ENCODE measurements at places on chromosomes 16 and 17. TPM values are rescaled to one million over a fixed set of nuclear protein-coding genes. Genes with fewer than 3 reads are reported as not detected.

GRCh38 chr17:69175625-69176456 lies 34.1 kb upstream of the ABCA6 start:
- H3K4me3 ChIP-seq, result no peak overlapping the region
- peaks cover 4% of the 10 kb centered on the region for H3K36me3 ChIP-seq
- no peak for DNase-seq
- no peaks in the 10 kb centered on the region for H3K4me1 ChIP-seq

- no peaks in the 10 kb centered on the region for H3K4me1 ChIP-seq
- H3K27ac ChIP-seq, result no peak overlapping the region
- H3K4me3 ChIP-seq, result no peak overlapping the region
- no peaks in the 10 kb centered on the region for H3K27me3 ChIP-seq
- H3K36me3 ChIP-seq, result no peaks in the 10 kb centered on the region
Observed at GRCh38 chr17:57747221-57748017, 2.3 kb upstream of the CCDC182 start.

DNA sequence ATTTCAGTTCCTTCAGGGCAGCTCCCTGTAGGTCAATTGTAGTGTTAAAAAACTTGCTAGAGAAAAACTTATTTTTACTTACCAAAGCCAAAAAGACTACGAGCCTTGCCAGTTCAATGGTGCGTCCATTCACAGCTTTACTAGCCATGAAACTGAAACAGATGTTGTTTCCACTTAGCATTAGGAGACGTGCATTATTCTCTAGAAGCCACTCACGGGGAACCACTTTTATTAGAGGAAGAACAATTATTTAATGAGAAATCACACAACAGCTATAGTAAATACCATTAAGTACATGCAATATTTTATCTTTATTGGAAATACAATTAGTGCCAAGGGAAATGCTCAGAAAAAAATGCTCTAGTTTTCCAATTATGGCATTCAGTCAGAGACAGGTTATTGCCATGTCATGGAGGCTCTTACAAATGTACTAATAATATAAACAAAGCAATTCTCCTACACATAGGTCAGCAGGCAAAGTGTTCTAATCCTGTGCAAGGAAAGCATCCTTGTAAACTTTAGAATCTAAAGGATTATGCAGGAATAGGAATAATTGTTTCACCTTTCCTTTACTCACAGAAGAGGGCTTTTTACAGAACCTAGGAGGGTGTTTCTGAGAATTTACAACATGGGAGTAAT lies 17.4 kb downstream of the LASP1NB start:
- no peak for DNase-seq
- H3K36me3 ChIP-seq, result no peaks in the 10 kb centered on the region
- no peaks in the 10 kb centered on the region for H3K4me1 ChIP-seq
- H3K27me3 ChIP-seq, result no peaks in the 10 kb centered on the region

Gene CMTM1
- total RNA-seq, result not detected

Gene TEKT5
- total RNA-seq, result not detected

Gene GCGR
- total RNA-seq, result not detected

- H3K4me1 ChIP-seq, result no peaks in the 10 kb centered on the region
- H3K27me3 ChIP-seq, result no peaks in the 10 kb centered on the region
- DNase-seq, result no peak
- peak overlapping the region; percentile 57 for H3K4me3 ChIP-seq
- H3K27ac ChIP-seq, result peak overlapping the region; percentile 82
Observed at GRCh38 chr17:77959126-77959925, 823 bp downstream of the TNRC6C start.

Gene C16orf87
- total RNA-seq, result 14.1 TPM

DNA sequence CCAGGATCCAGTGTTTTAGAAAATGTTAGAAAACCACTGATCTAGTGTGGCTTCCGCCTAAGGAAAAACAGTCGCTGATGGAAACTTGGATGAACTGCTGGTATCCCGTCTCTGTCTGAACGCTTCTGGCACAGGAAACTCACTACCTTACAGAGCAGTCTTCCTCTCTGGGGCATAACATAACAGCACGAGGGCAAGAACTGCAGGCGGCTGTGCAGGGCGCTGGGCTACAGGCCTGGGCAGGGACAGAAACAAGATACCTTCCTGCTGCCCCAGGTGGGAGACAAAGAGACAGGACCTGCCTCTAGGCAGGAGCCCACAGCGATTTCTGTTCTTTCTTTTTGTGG lies 10.5 kb downstream of the MXRA7 start:
- H3K27ac ChIP-seq, result peak overlapping the region; percentile 98

DNA sequence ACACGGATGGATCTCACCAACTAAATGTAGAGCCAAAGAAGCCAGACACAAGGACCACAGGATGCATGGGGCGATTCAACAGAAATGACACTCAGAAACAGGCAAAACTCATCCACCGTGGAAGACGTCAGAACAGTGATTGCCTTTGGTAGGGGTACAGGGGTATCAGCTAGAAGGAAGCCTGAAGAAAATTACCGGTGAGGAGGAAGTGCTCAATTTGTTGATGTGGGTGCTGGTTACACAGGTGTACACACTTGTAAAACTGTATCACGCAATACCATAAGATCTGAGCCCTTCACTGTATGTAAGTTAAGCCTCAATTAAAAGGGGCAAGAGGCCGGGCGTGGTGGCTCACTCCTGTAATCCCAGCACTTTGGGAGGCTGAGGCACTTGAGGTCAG lies 226.1 kb downstream of the C16orf78 start:
- H3K27ac ChIP-seq, result no peak overlapping the region
- DNase-seq, result peak; percentile 42
- H3K36me3 ChIP-seq, result no peaks in the 10 kb centered on the region
- no peaks in the 10 kb centered on the region for H3K4me1 ChIP-seq
- no peaks in the 10 kb centered on the region for H3K27me3 ChIP-seq
- H3K4me3 ChIP-seq, result no peak overlapping the region

Measured in right atrium auricular region (tissue), 2 donors.